ENCODE measurements at places on chromosomes 3 and 15.

GRCh38 chr3:81838457-81838856 lies 77.0 kb upstream of the GBE1 start:
- no peak for DNase-seq

DNA sequence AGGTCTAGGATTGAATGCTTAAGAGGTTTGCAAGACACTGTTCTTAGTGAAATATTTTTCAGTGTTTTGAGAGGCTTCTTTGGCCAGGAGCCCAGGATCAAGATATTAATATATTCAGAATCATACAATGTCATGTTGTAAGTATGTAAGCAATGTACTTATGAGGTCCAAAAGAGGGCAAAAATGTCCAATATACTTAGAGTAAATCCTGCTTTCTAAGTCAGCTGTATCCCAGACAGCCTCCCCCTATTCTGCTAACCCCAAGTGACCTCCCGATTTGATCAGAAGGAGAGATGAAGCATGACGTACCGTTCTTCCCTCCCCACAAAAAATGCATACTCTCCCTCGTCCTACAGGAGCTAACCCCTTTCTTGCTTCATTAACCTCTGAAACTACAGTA lies 70.9 kb downstream of the CHAC1 start:
- no peak for DNase-seq

- DNase-seq = peak; percentile 79
Observed at GRCh38 chr15:43370975-43371974, at the start of the genes TUBGCP4 and ZSCAN29. Gene TUBGCP4 (plus strand): TSS chr15:43371101. CDS start chr15:43371355, 254 bp downstream. Gene ZSCAN29 (minus strand): TSS chr15:43371043. CDS start chr15:43369913, 1,130 bp downstream.

GRCh38 chr3:28972921-28973320 lies 307.9 kb upstream of the RBMS3 start:
- no peak for DNase-seq

- DNase-seq = no peak
Observed at GRCh38 chr15:36886191-36886590, 214.2 kb downstream of the MEIS2 start.

GRCh38 chr15:62093809-62094208 lies 27.0 kb downstream of the C2CD4A start:
- no peak for DNase-seq

DNA sequence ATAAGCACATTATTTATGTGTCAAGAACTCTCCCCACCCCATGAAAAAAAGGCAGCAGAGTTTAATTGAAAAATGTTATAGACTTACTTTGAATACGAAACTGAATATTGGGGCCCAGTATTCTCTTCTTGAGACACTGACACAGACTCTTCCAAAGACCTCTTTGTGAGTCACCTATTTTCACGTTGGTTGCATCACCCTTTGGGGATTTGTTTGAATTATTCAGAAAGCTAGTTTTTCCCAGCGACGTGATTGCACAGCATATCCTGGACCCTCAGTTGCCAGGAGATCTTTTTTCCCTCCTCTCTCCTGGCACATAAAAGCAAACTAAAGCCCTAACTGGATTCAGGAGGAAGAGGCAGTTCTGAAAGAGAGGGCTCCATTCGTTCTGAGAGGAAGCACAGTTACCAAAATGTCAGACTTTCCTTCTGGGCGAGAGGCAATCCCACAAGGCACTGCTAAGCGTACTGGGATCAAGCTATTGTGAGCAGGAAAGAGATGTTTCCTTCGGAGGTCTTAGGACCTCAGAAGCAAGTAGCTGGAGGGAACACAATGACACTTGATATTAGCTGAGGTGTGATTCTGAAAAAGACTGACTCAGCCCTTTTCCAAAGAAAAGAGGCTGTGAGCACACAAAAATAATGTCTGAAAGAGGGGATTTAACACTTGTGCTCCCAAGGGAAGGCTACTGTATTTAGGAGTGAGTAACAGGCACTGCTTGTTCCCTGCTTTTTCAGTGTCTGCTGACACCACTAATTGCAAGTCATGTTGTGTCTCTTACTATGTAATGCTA lies 65.8 kb upstream of the CADPS start:
- DNase-seq = no peak

- no peak for DNase-seq
Observed at GRCh38 chr3:64501298-64501906, 186.4 kb downstream of the ADAMTS9 start.

DNA sequence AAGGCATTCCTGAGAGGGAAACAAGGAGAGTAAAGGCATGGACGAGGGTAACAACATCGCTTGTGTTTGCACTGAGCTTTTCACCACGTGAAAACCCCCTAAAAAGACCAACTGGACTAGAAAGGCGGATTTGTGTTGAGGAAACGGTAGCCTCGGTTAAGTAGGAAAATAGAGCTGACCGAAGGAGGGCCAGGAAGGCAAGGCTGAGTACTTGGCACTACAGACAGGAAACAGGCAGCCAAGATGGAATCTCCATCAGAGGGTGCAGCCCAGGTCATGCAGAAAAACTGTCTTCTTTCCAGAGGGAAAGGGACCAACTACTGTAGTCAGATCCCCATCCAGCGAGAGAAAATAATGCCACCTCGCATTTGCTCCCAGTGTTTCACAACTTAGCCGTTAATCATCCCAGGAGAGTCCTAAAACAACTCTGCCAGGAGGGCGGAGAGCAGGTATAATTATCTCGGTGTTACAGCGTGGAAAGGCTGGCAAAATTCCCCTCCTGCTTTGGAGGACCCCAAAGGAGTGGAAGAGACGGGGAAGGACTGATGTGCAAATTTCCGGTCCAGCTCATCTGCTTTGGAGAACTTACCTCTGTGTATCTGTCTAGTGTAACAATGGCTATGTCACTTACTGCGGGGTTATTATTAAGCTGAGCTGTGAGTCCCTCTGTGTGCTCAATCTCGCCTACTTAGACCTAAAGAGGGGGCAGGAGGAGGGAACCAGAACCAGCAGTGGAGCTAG lies 77.2 kb downstream of the MYO1E start:
- DNase-seq = no peak

DNA sequence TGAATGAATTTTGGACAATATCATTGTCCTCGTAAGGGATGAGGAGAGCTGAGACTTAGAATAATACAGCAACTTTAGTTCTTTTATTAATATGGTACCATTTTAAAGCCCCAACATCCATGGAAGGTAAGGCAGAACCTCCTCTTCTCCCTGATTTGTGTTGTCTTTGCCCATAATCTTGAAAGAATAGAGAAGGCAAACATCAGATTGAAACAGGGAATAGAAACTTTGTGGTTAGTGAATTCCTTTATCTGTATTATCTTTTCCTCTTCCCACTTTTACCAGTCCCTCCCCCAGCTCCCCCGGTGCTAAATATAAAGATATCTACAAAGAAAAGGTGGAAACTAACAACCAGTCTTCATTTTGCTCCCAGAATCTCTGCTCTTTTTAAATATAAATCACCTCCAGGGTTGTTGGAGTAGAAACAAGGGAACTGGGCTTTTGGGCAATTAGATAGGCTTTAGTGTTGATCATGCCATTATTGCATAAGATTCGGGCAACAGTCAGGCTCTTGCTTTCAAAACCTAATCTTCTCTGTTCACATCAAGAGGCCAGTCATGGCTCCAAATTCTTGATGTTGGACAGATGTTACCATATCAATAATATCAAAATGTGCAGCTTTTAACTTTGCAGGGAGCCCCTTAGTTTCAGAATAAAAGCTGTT lies 32.5 kb downstream of the ITPR1 start:
- no peak for DNase-seq

DNA sequence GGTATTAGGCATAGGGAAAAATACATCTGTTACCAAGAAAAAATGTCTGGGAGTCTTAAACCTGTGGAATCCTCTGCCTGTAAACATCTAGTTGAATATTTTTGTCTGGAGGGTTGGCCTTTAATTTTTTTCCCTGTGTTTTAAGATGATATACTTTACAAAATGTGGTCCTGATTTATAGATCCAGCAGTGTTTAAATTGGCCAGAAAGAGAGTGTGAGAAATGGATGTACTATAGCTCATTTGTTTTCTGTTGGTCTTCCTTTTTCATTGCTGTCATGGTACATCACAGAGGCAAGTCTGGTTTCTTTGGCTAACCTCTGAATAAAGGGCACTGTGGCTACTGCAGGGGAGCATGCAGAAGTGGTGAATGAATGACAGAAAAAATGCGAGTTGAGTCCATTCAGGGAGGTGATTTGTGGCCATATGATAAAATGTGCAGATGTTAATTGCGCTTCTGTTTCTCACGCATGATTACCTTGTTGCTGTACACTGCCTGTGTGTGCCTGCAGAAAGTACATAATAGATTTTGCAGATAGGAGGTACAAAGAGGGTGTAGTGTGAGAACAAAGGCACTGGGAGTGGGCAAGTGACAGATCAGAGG lies 150.0 kb downstream of the NFKBIZ start:
- no peak for DNase-seq

- DNase-seq = no peak
Observed at GRCh38 chr15:45197512-45197911, 9.7 kb upstream of the SHF start.

DNA sequence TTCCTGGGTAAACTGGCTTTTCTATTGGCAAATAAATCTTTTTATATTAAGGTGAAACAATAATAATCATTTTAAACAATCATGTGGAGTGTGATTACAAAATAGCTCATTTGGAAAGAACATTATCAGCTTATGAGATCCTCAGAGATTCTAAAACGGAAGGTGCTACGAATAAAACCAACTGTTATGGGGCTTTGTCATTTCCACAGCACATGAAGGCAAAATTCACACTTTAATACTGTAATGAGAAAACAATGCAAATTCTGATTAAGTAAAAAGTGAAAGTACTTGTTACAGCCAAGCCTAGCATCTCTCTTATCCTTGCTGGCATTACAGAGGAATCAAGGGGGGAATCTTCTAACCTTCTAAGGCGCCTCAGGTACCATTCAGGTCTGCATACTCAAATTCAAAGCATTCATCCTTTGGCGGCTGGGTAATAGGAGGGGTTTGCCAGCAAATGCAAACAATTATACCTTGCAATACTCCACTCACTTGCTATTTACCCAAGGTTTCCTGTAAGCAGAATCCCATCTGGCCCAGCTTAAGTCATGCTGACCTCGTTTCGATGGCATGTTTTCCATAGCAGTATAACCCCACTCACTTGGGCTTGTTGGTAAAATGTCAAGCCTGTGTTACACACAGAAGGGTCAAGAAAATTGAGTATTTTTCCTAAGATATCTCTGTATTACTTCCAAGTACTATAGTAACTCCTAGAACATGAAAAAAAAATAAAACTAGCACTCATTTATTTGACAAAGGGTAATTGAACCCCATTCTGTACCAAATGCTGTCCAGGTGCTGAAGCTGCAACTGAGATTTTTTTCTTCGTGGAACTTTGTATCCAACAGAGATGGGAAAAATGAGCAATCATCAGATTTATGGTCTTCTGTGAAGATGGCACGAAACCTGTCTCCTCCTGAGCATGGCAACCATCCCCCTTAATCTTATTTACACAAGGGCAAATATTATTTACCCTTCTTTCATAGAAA lies 183.7 kb upstream of the LMCD1 start:
- DNase-seq = no peak

DNA sequence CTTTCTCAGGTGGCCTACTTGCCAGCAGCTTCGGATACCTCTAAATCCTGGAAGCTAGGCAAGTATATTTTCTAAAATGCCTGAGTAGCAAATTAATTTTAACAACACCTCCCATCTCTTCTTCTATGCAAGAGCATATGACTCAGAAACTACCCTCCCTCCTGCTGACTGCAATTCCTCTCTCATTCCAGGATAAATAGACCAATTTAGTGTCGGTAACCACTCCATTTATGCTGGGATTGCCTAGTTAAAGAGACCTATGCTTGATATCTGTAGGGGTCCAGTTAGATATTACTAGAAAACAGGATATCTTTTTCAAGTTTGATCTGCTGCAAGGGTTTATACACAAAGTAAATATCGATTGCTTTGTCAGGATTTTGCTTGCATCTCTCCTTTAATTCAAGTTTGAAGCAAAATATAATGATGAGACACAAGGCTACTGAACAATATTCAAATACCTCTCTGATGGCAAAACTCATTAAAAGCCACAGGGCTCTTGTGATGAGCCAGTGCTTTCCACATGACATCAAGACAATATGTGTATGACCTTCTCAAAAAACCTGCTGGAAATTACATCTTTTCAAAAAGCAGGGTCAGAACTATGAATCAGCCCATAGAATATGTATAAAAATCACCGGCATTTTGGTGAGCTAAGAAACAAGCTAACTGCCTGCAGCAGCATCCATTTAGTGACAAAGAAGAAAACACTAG lies 491.6 kb upstream of the NECTIN3 start:
- DNase-seq = no peak

GRCh38 chr3:101530686-101531047 lies 17.7 kb upstream of the SENP7 start:
- no peak for DNase-seq

GRCh38 chr3:186236357-186237020 lies 125.5 kb downstream of the DGKG start:
- DNase-seq = no peak

DNA sequence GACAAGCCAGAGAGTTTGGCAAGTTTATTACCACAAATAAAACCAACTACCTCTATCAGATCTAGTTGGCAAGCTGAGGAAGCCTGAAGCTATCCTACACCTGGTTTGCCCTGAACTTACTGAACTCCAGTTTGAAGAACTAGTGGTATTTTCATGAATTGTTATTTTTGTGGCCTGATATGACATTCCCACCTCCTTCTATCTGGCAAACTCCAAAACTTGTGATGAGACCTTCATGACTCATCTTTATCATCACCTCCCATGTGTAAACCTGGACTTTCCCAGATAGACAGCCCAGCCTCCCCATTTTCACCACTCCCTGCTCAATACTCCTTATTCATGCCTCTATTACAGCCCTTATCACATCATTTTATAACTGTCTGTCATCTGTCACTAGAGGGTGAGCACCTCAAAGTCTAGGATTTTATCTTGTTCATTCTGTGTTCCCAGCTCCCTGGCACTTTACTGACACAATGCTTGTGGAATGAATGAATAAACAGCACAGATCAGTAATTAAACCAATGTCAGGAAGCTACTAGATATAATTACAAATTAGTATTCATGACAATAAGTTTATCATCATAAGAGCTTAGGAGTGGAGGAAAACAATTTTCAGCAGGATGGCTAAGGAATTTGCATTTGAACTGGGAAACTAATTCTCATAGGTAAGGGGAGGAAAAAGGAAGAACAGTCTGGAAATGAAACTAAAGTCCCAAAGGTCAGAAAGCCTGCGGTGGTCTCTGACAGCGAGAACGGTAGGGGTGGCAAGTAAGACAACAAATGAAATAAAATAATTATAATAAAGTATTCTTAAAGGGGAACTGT lies 13.2 kb upstream of the TRANK1 start:
- no peak for DNase-seq

GRCh38 chr15:55260562-55261131 lies 29.0 kb downstream of the RAB27A start:
- no peak for DNase-seq

- DNase-seq = no peak
Observed at GRCh38 chr15:51935466-51936104, 36.0 kb downstream of the LEO1 start.

GRCh38 chr3:53994986-53995603 lies 103.4 kb upstream of the SELENOK start:
- no peak for DNase-seq
